ENCODE measurements at places on chromosomes 16 and 17.

DNA sequence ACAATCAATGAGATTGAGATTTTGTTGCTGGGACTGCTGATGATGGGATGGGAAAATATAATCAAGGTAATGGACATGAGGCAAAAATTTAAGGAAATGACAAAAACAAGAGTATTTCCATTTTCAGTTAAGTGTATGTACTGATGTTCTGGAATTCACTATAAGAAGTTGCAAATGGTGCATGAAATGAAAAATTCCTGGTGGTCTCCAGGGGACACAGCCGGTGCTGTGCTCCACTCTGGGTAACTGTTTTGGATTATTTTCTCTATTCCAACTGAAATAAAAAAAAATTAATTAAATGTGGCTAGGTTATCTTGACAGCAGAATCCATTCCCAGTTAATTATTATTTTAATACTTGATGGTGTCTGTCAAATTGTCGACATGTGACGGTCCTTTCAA, 305.6 kb downstream of the WWOX start:
- DNase-seq: no peak

DNA sequence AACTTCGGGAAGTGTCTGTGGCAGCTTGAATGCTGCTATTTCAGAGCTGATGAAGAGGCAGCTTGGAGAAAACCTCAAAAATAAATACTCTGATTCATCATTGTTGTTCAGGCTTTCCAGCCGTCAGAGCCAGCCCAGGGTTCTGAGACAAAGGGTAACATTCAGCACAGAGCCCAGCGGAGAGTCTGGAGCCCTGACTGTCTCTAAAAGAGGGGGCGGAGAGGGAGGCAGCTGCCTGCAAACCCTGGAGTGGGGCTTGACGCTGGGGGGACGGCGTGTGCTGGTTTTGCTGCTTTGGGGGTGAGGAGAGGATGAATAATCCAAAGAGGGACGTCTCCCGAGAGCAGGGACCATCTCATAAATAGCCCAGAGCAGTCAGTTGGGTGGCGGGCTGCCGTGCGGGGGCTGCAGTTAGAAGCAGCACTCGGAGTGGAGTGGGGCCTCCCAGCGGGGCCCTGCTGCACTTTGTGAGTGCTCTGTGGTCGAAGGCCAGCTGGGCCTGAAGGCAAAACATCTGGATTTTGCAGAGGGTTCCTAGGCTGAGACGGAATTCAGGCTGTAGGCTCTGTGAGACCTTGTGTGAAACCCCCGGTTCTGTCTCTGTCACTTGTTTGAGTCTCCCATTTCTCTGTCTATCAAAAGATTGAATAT, 237.8 kb downstream of the PRKCA start:
- no peak for DNase-seq

DNA sequence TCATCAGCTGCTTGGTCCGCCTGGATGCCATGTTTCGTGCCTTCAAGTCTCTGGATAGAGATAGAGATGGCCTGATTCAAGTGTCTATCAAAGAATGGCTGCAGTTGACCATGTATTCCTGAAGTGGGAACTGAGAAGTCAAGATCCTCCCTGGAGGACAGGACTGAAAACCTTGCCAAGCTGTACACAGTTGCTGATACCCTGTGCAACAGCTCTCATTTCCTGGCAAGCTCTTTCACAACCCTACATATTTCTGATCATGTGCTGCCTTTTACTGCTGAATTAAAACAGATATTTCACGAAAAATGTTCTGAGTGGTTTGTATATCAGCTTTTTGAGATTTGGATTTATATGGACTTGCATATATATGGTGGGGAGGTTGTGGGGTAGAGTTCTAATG, 898 bp downstream of the CAPNS2 start:
- DNase-seq: no peak

DNA sequence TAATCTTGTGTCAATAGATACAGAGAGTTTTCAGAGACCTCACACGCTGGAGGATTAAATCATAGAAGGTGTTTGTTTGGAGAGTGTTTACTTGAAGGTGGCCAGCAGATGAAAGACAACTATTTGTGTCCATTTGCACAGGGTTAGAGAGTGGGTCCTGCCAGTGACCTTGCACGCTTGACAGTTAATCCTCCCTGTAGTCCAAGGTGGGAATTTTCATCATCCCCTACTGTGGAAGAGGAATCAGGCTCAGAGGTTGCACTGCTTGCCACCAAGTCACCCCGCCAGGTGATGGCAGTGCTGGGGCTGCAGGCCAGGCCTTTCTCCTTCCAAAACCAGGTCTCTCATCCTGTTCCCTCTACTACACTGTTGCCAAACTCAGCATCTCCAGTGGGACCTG, 12.3 kb downstream of the CDH1 start:
- no peak for DNase-seq

DNA sequence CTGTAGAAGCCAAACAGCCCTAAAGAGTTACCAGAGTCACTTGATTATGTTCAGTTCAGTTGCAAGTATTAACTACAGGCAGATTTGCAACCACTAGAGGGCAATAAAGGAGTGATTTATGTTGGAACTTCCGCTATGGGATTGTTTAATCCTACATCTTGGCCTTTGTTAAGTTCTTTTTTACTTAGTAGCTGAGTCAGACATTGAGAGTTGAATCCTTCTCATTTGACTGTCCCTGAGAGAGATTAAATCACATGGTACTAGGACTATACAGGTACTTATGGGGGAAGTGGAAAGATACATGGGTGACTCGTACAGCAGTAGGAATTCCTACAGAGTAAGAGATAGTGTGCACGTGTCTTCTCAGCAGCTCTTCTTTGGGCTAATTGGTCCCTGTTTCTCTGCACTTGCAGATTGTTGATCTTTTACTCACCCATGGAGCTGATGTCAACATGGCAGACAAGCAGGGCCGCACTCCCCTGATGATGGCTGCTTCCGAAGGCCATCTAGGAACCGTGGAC, 40.3 kb downstream of the CYB561 start:
- no peak for DNase-seq

GRCh38 chr16:51045186-51045585, 105.9 kb downstream of the SALL1 start:
- no peak for DNase-seq

GRCh38 chr16:48102083-48103008, 53.4 kb downstream of the ABCC12 start:
- DNase-seq: no peak

DNA sequence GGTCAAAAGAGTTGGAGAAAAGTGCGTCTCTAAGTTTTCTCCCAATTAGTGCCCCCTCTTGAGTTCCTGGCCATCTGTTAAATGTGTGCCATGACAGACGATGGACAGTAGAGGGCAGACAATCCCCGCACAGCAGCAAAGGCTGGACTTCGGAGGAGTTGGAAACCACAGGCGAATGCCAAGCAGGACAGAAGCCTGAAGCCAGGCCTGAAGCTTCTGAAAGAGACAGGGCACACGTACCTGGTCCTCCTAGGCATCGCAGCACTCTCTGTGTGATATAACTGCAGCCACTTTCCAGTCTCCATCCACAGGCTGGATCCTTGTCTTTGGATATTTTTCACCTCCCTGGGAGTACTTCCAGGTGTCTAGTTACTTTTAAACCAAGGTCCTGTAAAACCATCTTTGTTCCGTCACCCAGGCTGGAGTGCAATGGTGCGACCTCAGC, 14.5 kb downstream of the C17orf100 start:
- DNase-seq: no peak

DNA sequence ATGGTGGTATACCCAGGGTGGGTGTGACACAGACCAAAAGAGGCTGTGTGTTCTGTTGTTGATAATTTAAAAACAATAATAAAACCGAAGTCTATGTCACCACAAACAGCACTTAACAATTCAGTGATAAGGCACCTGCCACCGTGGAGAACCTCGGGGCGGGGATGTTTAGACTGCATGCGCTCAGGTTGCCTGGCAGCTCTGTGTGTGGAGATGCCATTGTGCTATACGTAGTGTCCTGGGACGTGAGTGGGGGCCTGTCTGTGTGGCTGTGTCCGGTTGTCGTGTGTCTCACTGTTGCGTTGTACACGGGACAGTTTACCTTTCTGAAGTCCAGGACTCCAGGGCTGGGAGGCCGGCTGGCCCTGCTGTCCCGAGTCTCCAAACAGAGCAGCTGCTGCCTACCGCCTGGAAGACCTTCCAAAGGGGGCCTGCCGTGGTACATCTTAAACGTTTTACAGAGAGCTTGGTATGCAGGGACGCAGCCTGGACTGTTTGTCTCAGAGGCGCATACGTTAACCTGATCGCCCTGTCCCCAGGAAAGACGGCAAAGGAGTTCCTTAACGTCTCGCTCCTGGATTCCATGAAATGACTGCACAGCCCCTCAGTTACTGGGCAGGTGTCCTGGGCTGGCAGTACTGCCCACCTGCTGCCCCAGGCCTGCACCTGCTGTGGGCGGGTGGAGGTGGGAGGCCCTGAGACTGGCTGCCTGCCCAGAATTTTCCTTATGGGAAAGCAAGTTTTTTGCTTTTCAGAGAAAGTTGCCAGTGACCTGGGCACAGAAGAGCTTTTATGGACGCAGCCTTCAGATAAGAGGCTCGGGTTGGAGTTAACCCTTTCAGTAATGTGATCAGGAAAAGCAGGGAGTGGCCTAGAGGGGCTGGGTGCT, 19.0 kb downstream of the SPIRE2 start:
- no peak for DNase-seq

DNA sequence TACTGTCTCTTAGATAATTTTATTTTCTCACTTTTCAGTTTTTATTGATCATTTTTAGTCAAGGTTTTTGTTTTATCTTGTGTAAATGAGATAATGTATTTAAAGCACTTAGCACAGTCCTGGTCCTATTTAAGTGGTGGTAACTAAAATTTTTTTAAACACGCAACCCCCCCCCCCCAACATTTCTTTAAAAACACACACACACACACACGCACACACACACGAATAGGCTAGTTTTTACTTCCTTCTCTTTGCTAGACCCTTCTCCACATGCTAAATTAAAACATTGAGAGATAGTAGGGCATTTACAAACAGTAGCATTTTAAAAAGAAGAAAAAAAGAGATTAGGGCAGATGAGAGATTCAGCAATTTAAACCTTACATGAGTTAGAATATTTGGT, 5.0 kb downstream of the NFATC3 start:
- no peak for DNase-seq

- no peak for DNase-seq
Observed at GRCh38 chr16:28126684-28127620, 63.4 kb upstream of the GSG1L start.

GRCh38 chr16:75092777-75093176, 23.8 kb downstream of the LDHD start:
- no peak for DNase-seq

DNA sequence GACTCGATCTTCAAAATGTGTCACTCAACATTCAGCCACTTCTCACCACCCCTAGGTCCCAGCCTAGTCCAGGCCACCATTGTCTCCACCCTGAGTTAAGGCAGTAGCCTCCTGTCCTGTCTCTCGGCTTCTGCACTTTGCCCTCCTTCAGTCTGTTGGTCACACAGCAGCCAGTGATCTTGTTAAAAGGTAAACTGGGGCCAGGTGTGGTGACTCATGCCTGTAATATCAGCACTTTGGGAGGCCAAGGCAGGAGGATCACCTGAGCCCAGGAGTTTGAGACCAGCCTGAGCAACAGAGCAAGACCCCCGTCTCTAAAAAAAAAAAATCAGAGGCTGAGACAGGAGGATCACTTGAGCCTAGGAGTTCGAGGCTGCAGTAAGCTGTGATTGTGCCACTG, 25.8 kb downstream of the WWP2 start:
- DNase-seq: no peak

- DNase-seq: no peak
Observed at GRCh38 chr17:40895106-40895730, 10.2 kb upstream of the KRT20 start.

GRCh38 chr17:20121359-20122253, 112.4 kb downstream of the SPECC1 start:
- DNase-seq: peak; percentile 8

DNA sequence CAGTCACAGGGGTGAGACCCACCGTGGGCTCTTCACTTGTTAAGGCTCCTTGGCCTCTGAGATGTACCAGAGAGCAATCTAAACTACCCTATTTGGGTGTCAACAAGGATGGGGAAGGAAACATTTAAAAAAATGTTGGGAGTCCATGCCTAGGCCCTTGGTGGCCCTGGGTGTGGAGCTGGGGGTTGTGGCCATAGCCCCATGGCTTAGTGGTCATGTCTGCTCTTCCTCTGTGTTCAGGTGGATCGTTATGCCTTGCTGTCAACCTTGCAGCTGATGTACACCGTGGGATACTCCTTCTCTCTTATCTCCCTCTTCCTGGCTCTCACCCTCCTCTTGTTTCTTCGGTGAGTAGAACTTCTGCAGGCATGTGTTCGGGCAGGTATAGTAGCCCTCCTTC, 28.5 kb downstream of the GLP2R start:
- no peak for DNase-seq

DNA sequence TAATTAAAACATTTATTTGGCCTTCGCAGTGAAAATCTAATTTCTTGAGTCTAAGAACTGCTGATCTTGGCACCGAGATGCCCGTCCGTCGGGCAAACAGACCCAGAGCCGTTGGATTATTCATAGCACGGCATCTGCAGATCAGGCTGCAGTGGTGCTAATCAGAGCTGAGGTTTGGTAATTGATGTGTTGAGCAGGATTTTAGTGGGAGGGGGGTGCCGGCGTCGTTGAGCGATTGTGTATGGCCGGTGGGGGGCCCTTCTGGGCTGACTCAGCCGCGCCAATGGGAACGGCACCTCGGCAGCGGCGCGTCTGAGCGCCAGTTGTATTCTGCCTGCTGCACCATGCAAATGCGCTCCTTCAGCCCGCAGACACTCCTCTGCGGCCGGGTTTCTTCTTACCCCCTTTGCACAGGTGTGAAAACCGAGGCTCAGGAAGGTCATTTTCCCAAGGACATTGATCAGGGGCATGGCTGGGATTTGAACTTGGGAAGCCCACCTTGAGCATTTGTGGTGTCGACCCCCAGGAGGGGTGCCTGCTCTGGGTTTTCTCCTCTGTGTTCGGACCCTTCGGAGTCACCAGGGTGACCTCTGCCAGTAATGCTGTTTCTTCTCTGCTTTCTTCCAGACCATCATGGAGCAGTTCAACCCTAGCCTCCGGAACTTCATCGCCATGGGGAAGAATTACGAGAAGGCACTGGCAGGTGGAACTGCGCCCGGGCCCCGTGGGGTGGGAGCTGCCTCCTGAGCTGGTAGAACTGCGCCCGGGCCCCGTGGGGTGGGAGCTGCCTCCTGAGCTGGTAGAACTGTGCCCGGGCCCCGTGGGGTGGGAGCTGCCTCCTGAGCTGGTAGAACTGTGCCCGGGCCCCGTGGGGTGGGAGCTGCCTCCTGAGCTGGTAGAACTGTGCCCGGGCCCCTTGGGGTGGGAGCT, 18.4 kb downstream of the BAIAP2 start:
- no peak for DNase-seq

GRCh38 chr17:74165797-74166365, 37.6 kb upstream of the RPL38 start:
- DNase-seq: no peak

- no peak for DNase-seq
Observed at GRCh38 chr16:27724482-27725235, 174.7 kb downstream of the KATNIP start.

DNA sequence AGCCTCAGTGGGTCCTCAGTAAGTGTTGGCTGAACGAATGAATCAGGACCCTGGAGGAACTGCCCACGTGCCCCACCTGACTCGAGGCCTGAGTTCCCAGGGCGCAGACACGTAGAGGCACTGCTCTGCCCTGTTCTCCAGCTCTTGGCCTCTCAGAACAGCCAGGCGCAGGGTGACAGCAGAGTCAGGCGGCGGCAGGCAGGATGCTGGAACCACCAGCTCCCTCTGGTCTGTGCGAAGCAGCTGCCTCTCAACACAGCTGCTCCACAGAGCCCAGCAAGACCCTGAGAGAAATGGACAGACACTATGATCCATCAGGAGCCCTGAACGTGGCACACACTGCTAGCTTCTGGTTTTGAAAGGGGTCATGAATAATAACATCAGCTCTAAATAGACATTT, 53.1 kb upstream of the BCO1 start:
- no peak for DNase-seq

GRCh38 chr16:54152362-54153239, 134.0 kb downstream of the IRX3 start:
- DNase-seq: no peak

Measured in activated naive CD4-positive, alpha-beta T cell (primary cell).